ENCODE measurements at places on chromosomes 12 and 14.

- no peak for DNase-seq
These were observed 30.7 kb downstream of the FOXN3 start for GRCh38 chr14:89386212-89386886.

GRCh38 chr12:10395390-10395998 is 5.7 kb upstream of the KLRK1 start:
- DNase-seq, result no peak

DNA sequence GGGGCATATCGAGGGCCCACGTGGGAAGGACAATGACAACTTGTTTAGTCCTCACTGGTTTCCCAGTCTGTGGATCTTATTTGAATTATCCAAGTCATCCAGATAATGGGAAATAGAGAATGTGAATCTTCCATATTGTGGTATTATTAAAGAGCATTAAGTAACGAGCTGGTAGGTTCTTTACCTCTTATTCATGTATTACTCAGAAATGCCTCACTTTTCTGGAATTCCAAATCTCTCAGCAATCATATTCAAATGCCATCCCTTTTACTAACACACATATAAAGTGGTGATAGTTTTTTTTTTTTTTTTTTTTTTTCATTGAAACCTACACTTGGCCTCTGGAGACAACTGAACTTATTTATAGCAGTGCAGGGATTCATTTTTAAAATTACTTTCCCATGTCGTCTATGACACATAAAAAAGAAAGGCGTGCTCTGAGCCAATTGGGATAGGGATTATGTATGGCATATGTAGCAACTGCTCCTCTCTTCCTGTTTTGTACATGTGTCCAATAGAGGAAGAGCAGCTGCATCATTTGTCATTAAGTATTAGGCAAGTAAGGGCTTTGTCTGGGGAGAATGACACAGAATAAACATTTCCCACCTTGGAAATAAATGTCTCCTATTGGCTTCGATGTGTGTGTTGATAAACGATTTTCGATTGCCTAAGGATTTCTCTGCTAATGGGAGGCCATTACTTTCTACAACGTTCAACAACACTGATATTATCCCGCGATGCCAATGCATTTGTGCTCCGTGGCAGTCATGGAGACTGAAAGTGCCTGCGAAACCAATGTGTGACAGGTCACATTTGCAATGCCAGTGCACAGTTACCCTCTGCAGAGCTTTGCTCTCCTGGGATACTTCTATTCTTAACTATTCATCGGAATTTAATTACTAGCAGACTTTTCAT is 78.6 kb upstream of the IFNG-AS1 start:
- DNase-seq, result no peak

DNA sequence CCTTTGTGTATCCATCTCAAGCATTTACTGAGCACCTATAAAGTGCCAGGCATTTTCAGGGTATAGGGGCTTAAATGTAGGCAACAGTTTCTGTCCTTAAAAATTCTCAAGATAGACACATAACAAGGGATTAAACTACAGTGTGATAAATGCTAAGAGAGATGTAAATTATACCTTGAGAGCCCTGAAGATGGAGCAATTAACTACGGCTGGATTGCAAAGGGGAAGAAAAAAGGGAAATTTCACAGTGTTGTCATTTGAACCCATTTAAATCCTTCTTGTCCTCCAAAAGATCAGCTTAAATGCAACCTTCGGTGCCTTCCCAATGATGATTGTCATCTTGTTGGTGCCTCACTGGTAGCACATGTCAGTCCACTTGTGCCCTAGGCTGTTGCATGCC is 11.5 kb upstream of the IL26 start:
- no peak for DNase-seq

DNA sequence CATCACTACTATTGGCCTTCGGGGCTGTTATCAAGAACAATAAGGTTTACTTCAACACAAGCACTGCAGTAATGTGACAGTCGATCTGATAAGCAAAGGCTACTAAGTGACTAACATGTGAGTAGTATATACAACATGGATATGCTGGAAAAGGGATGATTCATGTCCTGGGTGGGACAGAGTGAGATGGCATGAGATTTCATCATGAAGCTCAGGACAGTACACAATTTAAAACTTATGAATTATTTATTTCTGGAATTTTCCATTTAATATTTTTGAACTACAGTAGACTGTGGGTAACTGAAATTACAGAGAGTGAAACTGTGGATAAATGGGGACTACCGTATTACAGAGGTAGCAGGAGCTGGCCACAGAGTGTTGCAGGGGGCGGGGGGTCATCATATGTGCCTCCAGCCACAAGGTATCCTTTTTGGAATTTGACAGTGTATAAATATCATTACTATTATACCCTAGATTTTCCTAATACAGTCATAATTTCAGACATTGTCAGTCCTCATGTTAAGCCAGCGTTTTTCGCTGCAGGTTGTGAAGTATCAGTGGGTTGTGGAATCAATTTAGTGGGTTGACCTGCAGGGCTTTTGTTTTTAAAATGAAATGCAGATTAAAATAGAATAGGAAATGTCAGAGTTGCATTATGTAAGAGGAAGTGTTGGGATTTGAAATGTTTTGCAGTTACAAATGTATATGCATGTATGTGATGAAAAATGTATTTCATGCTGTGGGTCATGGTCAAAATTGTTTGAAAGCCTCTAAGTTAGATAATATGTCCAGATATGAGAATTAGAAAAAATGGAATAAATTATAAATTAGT is 148.0 kb upstream of the NUDT4 start:
- no peak for DNase-seq

- no peak for DNase-seq
These were observed 74.0 kb upstream of the MDM1 start for GRCh38 chr12:68406134-68406576.

DNA sequence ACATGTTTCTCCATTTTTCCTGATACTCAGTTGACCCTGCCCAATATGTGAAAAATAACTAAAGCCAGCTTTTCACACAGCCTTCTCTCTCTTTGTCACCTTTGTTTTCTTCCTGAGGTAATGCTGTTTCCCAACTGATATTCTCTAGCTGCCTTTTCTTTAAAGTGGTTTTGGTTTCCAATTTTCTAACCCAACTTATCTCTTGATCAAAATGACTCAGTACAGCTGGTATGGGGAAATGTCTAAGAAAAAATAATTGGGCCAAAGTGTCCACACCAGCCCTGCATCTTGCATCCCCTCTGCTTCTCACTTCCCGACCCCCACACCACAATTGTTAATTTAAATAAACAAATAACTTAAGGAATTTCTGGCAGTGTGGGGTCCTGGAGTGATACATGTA is 193.8 kb downstream of the SYT1 start:
- no peak for DNase-seq

DNA sequence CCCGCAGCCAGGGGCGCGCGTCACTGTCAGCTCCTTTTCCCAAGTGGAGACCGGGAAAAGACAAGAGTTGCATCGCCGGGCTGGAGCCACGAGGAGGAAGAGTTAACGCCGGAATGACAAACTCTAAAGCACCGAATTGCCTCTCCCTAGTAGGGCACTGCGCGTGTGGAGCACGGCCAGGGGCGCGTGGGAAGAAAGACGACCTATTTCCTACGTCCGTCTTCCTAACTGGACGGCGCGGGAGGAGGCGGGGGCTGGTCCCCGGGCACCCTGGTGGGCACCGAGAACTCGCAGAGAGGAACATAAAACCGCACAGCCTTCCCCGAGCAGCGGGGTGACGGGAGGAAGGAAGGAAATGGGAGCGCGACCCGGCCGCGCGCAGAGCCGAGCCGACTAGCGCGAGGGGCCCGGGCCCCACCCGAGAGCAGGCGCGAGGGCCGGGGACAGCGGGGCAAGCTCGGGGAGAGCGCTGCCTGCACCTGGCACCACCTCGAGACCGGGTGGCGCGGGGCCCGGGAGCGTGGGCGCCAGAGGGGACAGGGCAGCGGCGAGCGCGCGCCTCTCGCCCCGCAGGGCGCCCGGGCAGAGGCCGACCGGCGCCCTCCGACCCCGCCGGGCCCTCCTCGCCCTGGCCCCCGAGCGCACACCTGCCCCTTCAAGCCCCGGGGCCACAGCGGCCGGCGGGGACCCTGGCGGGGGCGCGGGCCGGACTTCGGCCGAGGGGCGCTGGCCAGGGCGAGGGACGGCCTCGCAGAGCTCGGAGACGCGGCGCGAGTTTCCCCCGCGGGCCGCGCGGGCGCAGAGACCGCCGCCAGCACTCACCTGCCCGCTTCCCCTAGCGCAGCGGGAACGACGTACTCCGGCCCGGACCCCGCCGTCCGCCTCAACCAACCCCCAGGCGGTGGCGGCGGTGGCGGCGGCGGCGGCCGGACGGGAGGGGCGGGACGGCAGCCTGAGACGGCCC is at the start of gene SETD3:
TSS of gene SETD3 (minus strand) at position 954 of the 964 bp plus-strand sequence. CDS start 15,054 bp downstream, outside the sequence.
- peak; percentile 27 for DNase-seq

- DNase-seq, result no peak
These were observed 180.5 kb downstream of the BCAT1 start for GRCh38 chr12:24768415-24768814.

DNA sequence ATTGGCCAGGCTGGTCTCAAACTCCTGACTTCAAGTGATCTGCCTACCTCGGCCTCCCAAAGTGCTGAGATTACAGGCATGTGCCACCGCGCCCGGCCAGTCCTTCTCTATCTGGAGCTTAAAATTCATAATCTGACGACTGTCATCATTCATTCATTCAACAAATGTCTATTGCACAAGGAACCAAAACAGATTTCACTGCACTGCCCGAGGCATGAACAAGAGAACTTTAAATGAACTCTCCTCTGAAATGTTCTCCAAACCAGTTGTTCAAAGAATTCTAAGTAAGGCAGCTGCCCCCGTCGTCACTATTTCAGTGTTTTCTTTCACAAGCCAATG is 44.8 kb upstream of the METAP2 start:
- DNase-seq, result no peak

- DNase-seq, result no peak
These were observed 119.1 kb upstream of the ATXN7L3B start for GRCh38 chr12:74418573-74418972.

GRCh38 chr12:47819138-47819895 is 386 bp downstream of the HDAC7 start:
- DNase-seq, result peak; percentile 58

DNA sequence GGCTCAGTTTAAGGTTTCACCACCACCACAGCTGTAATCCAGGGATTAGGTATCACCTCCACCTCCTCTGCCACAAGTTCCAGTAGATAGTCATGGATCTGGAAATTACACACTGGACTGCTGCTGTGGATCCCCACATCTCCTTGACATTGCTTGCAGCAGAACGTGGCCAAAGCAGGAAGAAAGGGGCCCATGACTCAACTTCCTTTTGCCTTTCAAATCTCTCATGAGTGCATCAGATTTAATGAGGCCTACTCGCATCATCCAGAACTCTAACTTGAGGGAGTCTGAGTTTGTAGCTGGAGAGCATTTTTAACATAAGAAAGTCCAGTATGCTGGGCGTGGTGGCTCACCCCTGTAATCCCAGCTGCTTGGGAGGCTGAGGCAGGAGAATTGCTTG is 29.2 kb upstream of the TMED10 start:
- DNase-seq, result no peak

- peak; percentile 62 for DNase-seq
These were observed 794 bp downstream of the RCOR1 start for GRCh38 chr14:102593061-102593824.

- no peak for DNase-seq
These were observed 263.0 kb downstream of the NEDD1 start for GRCh38 chr12:97169889-97170567.

Measured in stimulated activated CD4-positive, alpha-beta T cell treated with anti-CD3 and anti-CD28 coated beads, Interleukin-4, amount 100 ng/mL, for 1 hour (primary cell).